Ammon's horn (tissue), 1 donor: ENCODE measurements at places on chromosomes 3 and 15.
A peak's percentile ranks its signal among the peaks of the same experiment; 100 is the strongest.

DNA sequence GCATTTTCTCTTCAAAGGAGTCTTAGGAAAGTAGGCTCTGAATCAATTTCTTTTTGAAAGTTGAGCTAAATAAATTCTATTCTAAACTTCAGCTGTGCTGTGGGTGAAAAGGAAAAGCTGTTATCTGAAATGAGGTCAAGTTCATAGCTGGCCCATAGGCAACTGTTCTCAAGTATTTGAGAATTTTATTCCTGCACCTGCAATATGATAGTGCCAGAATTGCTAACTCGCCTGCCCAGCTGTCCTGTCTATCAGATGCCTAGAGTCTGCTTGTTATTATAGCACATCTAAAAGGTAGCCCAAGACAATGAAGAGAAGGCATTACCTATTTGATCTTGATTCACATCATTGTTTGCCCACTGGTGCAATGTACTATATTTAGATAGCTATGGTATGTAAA lies 798.7 kb downstream of the DIPK2A start:
- peak; percentile 7 for DNase-seq

- DNase-seq, result no peak
These were observed 474.0 kb downstream of the EPHB1 start for GRCh38 chr3:135268941-135269532.

DNA sequence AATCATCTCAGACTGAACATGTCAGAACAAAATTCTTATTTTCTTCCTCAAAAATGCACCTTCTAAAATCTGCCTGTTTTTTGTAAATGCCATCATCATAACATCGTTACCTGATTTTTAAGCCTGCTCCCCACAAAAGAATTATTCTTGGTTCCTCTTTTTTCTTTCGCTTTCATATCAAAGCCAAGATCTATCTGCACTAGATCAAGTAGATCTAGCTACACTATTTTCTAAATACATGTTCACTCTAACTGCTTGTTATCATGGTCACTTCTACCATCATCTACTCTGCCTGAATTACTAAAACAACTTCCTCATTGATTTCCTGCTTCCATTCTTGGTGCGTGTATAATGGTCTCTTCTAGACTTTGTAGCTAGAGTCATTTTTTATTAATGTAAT lies 217.7 kb downstream of the ARPP21 start:
- no peak for DNase-seq

- DNase-seq, result no peak
These were observed 84.6 kb upstream of the SLC7A14 start for GRCh38 chr3:170670504-170670903.

- DNase-seq, result no peak
These were observed 57.6 kb downstream of the PDCD6IP start for GRCh38 chr3:33855884-33856546.

- DNase-seq, result peak; percentile 68
These were observed 52.8 kb downstream of the MGA start for GRCh38 chr15:41713047-41713446.
